ENCODE measurements at places on chromosomes 3 and 15.

- DNase-seq = no peak
These were observed 131.1 kb downstream of the ROBO2 start for GRCh38 chr3:77171026-77171425.

GRCh38 chr3:77102951-77103769, 63.3 kb downstream of the ROBO2 start:
- DNase-seq = no peak

DNA sequence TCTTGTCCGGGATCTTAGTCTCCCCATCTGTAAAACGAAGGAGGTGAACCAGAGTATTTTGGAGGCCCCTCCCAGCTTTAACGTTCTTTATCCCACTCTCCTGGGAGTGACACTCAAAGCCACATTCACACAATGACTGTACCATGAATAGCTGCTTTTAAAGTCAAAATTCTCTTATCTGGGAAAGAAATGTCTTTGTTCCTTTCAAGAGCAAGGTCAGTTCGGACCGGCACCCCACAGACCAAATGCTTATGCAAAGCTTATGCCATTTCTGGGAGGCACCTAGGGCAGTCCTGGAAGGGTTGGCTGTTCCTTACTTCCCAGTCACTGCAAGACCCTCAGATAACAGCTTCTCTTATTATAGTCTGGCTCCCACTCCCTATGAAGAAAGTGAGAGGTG, 53.5 kb upstream of the WNT5A start:
- no peak for DNase-seq

- peak; percentile 49 for DNase-seq
These were observed at the start of gene FAIM for GRCh38 chr3:138608322-138609135. TSS of gene FAIM (plus strand) at chr3:138608771. CDS start at chr3:138619727, 10,956 bp downstream.

DNA sequence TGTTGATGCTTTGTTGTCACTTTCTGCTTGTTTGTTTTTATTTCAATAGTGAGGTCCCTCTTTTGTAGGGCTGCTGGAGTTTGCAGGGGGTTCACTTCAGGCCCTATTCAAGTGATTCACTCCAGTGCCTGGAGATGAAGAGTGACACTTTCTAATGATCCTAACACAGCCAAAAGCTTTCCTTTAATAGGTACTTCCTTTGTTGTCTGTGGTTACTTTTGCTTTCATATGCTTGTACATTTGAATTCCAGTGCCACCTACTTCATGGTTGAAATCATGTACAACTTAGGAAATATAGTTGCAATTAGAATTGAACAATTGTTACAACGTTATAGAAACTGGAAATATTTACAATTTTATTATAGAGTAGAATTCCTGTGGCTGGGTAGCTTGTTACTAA, 466.8 kb upstream of the EPHA3 start:
- DNase-seq = no peak

DNA sequence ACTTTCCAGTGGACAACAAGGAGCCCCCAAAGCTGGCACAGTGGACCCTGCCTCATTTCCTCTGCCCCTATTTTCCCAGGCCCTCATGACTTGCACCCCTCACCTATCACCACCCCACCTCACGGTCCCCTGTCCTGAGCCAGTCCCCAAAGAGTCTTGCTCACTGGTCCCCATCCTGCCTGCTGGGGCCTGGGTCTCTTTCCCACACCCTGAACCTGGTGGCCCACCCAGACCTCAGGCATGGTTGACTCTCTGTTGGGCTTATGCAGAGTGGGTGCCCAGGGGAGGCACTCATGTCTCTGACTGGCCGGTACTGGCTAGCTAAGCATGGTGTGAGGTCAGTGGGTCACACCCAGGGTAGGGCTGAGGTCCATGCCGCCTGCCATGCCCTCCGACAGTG, 73.2 kb downstream of the SLC12A8 start:
- no peak for DNase-seq

DNA sequence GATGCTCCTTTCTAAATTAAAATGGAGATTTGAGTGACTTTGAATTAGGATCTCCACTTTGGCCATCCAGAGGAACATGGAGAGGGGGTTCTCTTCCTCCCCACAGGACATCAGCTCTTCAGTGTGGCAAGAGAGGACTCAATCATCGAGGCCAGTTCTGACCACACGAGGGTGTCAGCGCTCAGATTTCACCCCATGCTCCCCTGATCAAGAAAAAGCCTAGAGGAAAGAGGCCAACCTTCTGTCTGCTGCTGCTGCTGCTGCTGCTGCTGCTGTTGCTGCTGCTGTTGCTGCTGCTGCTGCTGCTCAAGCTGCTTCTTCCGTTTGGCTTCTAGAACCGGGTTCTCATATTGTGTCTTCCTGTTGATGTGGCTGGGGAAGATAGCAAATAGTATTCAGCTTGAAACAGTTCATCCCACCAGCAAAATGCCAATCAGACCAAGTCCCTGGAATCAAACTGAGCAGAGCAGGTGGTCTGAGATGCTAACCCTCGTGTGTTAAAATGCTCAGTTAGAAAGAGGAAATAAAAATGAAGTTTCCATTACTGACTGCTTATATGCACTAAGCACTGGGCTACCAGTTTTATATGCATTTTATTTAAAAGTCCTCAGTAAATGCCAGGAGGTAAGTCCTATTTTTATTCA, 599.0 kb downstream of the MAGI1 start:
- DNase-seq = peak; percentile 12

- no peak for DNase-seq
These were observed 171.1 kb upstream of the TLE3 start for GRCh38 chr15:70268698-70269251.

DNA sequence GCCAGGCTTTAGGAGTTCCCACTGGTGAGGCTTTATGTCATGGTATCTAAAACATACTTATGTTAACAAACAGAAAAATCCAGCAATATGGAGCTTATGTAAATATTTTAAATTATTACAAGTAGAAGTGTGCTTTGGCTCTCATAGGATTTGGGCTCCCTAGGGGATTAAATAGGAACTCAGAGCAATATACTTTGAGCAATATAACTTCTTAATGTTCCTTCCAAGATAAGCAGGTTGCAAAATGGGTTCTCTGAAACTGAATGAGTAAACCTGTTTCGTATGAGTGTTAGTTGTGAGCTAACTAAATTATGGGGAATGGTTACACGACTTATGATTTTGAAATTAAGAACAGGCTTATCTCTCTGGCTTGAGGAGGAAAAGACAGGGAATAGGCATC, 366.1 kb upstream of the ZNF385D start:
- no peak for DNase-seq

- DNase-seq = no peak
These were observed 105.6 kb downstream of the LPP start for GRCh38 chr3:188259596-188259995.

GRCh38 chr3:58352626-58353025, 19.9 kb downstream of the PXK start:
- DNase-seq = no peak

- no peak for DNase-seq
These were observed 69.5 kb downstream of the HERC1 start for GRCh38 chr15:63764124-63764803.

DNA sequence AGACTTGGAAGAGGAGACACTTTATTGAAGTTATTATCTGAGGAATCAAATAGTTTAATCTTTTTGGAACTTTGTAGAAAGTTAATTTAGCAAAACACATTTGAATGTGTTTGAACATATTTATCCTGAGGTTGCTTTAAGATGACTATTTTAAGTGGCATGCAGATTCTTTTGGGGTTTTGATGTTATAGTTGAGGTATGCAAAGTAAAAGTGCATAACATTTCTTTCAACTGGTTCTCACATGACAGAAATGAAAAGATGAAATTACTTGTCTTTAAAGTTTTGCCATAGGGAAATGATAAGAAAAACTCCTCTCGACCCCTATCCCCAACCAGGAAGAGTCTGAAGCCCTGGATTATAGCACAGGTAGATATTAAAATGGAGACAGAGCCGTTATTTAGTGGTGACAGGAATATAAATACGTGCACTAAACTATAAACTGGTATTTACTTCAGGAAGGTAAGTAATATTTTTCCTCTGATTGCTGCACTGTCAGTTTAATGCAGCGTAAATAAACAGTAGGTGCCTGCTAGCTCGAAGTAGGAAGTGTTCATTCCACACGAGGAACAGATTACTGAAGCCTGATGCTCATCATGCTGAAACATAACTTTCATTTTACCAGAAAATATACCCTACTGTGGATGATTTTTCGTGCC, 15.1 kb upstream of the SATB1 start:
- DNase-seq = no peak

DNA sequence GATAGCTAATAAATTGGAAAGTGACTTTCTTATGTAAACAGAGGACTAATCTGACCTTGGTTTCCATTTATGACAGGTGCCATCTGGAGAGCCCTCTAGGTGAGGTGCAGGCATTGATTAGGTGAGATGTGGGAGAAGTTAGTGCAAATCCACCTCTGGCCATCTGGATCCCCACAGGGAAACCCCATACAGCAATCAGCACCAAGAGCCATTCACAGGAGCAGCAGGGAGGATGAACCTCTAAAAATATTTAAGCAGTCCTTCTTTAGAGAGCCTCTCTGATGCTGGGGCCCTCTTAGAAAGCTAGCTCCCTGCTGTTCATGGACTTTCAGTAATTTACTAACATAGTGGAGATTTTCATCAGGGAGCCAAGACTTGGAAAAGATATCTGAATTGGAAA, 69.3 kb downstream of the CLSTN2 start:
- DNase-seq = no peak

DNA sequence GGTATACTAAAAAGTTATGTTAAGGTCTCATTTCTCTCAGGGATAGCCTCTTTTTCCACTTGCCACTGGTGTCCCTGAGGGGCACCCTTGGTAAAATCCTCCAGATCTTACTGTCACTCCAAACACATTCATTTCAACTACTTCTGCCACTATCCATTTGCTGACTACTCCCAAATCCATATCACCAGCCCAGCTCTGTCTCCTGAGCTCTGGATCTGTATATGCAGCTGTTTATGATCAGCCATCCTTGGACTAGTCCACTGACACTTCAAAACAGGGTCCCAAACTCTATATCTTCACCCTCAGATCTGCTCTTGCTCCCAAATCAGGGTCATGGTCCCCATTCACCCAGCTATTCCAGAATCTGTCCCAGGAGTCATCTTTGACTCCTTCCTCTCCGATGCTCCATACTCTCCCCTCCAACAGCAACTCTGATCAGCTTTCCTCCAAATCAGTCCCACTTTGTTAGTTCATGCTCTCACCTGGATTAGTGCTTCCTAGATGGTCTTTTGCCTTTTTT, 9.9 kb downstream of the NCEH1 start:
- DNase-seq = no peak

DNA sequence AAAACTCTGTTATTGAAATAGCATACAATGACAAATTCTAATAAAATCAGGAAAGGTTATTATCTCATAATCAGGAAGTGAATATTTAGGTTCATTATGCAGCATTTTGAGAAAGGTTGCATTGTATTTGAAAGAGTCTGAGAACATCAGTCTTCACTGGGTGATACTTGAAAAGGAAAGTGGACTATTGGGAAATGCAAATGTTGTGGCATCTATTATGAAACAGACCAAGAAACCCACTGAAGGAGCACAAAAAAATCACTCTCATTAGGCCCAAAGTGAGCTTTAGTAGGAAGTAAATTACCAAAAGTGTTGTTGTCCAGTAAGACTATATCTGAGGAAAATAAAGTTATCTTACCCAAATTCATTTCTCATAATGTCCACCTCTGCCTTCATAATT, 90.8 kb downstream of the ZPLD1 start:
- DNase-seq = peak; percentile 31

DNA sequence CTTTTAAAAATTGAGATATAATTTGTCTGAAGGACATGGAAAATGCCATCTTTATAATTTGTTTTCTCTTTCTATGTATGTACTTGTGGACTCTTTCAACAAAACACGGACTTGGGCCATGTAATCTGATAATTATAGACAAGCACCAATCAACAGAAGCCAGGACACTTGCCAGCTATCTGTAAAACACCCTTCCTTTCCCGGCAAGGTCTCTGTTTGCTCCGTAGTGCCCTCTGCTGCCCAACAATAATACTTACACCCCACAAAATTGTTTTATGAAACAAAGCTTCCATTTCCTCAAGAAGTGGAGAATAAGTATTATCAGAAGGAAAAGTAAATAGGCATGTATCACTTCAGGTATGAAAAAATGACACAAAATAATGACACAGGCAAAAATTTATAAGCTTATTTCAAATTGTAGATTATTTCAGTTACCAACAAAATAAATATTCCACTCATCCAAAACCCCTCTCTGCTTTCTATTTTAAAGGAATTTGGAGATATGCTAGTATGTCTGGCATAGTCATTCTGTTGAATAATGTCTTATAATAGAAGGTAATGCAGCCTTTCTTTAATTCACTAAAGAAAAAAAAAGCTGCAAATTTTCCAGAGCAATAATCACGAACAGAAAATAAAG, 32.8 kb downstream of the MYH15 start:
- DNase-seq = peak; percentile 84

GRCh38 chr3:81910244-81910852, 148.9 kb upstream of the GBE1 start:
- DNase-seq = peak; percentile 72

DNA sequence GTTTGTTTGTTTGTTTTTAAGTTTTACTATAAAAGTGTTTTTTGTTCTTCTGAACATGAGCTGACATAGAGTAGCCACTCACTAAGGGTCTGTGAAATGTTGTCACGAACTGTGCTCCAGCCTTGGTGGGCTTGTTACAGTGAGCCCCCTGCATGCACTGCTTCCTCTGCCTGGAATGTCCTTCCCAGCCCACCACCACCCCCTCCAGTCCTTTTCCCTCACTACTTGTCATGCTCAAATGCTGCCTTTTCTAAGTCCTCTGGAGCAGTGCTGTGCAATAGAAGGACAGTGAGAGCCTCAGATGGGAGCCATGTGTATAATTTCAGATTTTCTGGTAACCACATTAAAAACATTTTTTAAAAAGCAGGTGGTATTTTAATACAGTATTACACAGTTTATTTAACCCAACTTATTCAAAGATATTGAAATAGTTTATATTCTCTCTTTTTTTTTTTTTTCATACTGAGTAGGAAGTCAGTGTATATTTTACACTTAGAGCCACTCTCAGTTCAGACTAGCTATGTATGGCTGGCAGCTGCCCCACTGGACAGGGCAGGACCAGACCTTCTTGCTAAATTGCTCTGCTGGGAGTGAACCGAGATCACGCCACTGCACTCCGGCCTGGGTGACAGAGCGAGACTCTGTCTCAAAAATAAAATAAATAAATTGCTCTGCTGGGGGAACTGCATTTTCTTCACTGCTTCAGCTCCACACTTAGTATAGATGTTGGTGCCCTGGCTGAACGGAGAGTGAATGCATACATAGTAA, 26.9 kb downstream of the MKRN2OS start:
- no peak for DNase-seq

- DNase-seq = no peak
These were observed 8.8 kb downstream of the OR4F15 start for GRCh38 chr15:101820781-101821180.

GRCh38 chr3:141796081-141796888, 33.1 kb downstream of the GRK7 start:
- DNase-seq = peak; percentile 93

- DNase-seq = no peak
These were observed 516.2 kb downstream of the OCA2 start for GRCh38 chr15:27582726-27583410.

GRCh38 chr3:101936419-101937356, 87.4 kb downstream of the NFKBIZ start:
- DNase-seq = peak; percentile 99

DNA sequence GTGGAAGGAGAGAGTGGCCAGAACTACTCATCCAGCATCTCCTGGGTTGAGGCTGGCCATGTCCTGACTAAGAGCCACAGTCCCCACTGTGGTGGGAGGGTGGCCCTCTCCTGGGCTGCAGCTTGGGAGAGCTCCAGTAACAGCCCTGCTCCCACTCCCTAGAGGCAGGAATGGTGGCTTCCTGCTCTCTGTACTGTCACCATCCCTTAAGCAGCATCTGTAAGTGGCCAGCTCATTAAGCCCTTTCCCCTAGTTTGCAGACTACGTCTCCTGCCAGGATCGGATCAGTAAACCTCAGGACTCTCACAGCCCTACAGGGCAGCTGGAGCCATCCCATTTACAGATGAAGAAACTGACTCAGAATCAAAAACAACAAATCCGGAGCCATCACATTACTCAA, 30.5 kb downstream of the DNAJB8 start:
- DNase-seq = no peak

Data from AML-193 (cell line).